Activated T-cell treated with anti-CD3 and anti-CD28 coated beads, Interleukin-2, amount 50 U/mL, for 72 hours (primary cell): ENCODE measurements at places on chromosomes 13 and 19. TPM values are rescaled to one million over a fixed set of nuclear protein-coding genes. Genes with fewer than 3 reads are reported as not detected.

POU2F2 gene
- 45.0 TPM for total RNA-seq

U2AF2 gene
- 137 TPM for total RNA-seq

ZIC5 gene
- total RNA-seq = not detected

PRR36 gene
- 0.63 TPM for total RNA-seq

KLK13 gene
- total RNA-seq = not detected

ZNF814 gene
- 21.4 TPM for total RNA-seq

ZNF99 gene
- not detected for total RNA-seq

TMEM190 gene
- not detected for total RNA-seq

FUT6 gene
- not detected for total RNA-seq

PGLYRP2 gene
- 0.21 TPM for total RNA-seq
